ENCODE measurements at places on chromosomes 16 and 17.

GRCh38 chr16:14366447-14366846, 263.6 kb downstream of the PARN start:
- DNase-seq = no peak

DNA sequence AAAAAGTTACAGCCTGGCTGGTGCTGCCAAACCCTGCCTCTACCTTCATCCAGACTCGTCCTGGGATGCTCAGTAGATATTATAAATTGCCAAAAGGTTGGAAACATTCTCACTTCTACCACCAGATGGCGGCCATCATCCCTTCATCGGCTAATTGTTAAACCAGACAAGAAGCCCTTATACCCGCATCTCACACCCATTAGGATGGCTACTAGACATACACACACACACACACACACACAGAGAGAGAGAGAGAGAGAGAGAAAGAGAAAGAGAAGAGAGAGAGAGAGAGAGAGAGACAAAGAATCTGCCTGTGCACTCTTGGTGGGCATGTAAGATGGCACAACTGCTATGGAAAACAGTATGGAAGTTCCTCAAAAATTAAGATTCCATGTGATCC, 15.0 kb upstream of the SCIMP start:
- peak; percentile 54 for DNase-seq

- no peak for DNase-seq
Measured at GRCh38 chr17:49217651-49218413, 7.3 kb downstream of the ABI3 start.

DNA sequence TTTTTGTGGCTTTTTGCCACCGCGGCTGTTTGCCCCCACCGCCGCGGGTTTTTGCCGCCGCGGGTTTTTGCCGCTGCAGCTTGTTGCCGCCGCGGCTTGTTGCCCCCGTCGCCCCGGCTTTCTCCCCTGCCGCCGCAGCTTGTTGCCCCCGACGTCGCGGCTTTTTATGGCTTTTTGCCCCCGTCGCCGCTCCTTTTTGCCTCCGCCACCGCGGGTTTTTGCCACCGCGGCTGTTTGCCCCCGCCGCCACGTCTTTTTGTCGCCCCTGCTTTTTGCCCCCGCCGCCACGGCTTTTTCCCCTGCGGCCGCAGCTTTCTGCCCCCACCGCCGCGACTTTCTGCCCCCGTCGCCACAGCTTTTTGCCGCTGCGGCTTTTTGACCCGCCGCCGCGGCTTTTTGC, 149.5 kb downstream of the KCNJ18 start:
- no peak for DNase-seq

GRCh38 chr16:73747328-73747727, 549.3 kb upstream of the PSMD7 start:
- no peak for DNase-seq

GRCh38 chr16:86446279-86446678, 64.0 kb upstream of the FOXF1 start:
- DNase-seq = no peak

DNA sequence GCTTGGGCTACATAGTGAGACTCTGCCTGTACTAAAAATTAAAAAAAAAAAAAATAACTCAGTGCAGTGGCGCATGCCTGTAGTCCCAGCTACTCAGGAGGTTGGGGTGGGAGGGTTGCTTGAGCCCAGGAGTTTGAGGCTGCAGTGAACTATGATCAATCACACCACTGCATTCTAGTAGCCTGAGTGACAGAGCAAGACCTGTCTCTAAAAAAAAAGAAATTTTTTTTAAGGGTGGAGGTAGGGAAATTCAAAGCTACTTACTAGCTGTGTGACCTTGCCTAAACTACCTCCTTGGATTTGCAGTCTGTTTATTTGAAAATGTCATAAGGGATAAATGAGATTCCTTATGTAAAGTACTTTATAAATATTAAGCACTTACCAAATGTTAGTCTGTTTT, 3.4 kb upstream of the SMPD3 start:
- DNase-seq = no peak

GRCh38 chr17:18139949-18140348, 31.4 kb downstream of the MYO15A start:
- DNase-seq = no peak

- no peak for DNase-seq
Measured at GRCh38 chr16:57803134-57803990, 1.1 kb upstream of the KIFC3 start.

DNA sequence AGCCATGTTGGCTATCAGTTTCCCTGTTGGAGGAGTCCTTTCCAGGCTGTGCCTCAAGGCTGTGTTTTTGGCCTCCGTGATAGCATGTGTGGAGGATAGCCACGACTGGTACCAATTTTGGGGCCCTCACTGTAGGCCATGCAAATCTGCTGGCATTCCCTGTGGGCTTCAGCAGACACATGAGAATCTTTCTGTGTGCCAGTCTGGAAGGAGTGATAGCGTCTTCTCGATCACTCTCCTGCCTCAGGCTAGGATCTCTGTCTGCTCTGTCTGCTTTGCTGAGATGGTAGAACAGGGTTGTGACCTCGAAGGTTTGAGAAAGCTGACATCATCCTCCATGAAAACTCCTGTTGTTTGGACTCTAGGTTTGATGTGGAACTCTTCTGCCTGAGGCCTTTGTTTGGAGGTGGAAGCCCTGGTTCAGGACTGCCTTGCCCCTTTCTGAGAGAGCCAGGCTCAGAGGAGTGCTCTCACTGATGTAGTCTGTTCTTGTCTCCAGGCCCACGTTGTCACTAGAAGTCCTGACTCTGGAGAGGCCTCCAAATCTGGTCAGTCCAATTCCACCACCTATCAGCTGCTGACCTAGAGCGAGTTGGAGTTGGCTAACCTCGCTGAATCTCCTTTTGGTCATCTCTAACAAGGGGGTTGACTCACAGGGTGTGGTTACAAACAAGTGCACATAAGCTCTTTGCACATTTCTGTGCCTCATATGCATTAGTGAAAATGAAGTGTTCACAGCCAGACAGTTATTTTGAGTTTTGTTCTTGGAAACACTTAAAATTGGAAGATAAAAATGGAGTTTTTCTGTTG, 12.1 kb upstream of the EDC4 start:
- no peak for DNase-seq

- DNase-seq = no peak
Measured at GRCh38 chr17:50922107-50922506, 56.0 kb upstream of the TOB1 start.

Measured in amniotic stem cell (primary cell).